ENCODE measurements at places on chromosomes 12 and 14.

GRCh38 chr12:46800160-46800559, 25.6 kb downstream of the SLC38A4 start:
- no peak for DNase-seq

DNA sequence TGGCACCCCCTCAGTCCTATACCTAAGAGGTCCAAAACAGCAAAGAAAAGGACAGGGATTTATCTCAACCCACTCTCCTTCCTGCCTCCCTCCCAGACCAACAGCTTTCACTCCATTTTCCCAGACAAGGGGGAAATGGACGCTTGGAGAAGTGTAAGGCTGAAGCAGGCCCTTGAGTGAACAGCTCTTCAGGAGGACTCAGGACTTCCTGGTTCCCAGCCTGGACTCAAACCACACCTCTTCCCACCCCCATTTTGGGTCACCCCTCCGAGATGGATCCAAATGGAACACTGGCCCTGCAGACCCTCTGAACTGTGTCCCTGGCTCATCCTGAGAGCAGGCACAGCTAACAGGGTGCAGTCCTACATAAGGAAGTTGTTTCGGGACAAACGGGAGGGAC, 2.7 kb downstream of the KMT2D start:
- no peak for DNase-seq

GRCh38 chr12:31629756-31630732, 29.4 kb upstream of the ETFBKMT start:
- DNase-seq: no peak

GRCh38 chr14:92914087-92914656, 8.8 kb upstream of the CHGA start:
- DNase-seq: peak; percentile 25

DNA sequence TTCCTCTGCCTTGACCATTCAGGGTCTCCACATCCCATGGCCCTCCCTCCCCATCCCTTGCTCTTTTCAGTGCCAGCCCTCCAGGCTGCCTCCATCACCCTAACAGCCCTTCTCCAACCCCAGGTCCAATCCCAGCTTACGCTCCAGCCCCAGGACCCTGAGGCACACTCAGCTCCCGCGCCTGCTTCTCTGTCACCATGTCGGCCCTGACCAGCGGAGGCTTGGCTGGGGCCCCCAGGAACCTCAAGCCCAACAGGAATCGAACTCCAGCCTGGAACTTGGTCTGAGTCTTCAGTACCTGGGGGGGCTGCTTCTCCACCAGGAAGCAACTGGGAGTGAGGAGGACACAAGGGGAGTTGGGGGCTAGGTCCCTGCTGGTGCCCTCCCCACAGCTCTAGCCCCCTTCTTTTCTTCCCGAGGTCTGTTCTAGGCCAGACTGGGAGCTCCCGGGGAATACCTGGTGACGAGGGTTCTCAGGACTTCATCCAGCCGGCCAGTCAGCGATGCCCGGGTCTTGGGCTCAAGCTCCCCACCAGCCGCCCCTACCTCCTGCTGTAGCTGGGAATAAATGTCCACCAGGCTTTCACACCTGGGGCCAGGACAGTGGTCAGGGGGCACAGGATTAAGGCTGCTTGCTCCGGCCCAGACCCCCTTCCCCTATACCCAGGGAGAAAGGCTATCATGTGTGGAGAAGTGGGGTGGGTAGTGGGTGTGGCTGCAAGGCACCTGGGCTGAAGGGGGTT, 6.0 kb downstream of the STAT6 start:
- DNase-seq: no peak

DNA sequence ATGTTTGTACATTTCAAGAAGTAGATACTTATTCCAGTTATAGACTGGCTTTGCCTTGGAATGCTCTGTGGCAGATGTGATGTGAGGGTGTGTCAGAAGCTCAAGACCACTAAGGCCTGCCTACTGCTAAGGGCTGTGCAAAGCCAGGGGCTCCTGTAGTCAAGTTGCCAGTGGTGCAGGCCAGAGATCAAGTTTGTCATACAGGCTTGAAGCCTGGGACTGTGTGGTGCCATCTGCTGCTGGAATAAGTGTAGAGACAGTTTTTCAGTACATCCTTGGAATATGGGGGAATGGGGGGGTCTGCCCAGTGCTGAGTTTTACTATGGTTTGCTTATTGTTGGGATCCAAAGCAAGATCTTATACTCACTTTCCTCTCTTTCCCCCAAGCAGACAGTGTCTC, 649.9 kb upstream of the FOXG1 start:
- no peak for DNase-seq

DNA sequence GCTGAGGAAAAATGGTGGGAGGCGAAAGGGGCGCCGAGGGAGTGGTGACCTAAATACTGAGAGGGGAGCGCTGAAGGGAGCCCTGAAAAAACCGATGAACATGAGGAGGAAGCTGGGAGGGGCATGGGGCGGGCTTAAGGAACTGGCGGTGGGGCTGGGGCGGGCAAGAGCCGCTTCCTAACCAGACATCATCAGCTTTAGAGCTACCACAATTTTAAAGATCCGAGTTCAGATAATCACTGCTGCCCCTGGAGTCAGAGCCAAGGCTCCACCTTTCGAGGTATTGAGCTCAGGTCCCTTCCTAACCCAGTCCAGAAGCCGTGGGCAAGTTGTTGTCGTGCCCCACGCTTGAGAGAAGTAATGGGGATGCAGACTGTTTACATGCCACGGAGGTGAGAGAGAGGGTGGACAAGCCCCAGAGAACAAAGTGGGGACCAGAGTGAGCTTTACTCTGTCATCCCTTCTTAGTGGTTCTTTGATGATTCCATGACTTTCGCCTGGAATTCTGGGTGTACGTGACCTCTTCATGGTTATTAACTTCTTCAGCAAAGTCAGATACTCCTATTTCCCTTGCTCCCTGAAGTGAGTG, 393 bp downstream of the ORMDL2 start:
- DNase-seq: no peak

DNA sequence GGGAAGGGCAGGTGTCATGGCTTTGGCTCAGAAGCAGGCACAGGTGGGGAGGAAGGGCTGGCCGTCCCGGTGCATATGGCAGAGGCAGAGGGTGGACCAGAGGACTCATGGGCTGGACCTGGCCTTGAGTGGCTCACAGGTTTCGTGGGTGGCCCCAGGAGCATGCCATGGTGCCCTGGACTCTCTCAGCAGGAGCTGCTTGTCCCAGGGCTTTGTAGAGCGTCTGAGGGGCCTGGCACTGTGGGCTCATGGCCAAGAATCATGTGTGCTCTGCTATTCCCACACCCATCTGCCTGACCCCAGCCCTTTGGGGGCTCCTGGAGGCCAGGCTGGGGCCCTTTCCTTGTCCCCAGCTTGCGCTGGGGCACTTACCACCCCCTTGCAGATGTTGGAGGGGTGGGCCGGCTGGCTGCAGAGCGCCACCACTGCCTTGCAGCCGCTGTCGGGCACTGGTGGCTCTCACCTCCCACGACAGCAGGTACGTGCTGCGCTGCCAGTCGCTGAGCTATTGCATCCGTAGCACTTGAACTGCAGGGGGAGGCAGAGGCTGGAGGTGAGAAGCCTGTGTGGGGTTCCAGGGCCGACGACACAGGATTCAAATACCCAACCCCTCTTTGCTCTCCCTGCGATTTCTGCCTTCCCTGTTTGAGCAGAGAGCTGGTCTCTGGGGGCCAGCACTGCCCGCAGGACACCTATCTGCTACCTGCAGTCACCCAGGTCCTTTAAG, 187.4 kb upstream of the PRMT8 start:
- DNase-seq: no peak

DNA sequence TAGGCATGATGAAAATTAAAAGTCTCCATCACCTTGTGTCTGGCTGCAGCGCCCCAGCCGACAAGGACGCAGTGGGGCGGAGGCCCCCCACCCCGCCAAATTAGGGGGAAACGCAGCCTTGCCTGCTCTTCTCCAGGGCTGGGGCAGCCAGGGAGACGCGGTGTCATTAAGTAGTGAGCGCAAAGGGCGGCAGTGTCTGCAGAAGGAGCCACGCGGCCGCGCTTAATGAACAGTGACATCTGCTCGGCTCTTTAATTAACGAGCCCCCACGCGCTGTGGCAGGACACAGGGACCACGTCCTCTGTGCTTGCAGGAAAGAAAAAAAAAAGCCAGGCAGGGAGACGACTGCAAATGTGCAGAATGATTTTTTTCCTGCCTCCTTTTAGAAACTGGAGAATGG, 93.4 kb upstream of the NCOR2 start:
- DNase-seq: no peak

- DNase-seq: no peak
Observed at GRCh38 chr12:86774841-86775388, 518.7 kb upstream of the MGAT4C start.

- DNase-seq: no peak
Observed at GRCh38 chr12:131202592-131203378, 249.1 kb downstream of the ADGRD1 start.

DNA sequence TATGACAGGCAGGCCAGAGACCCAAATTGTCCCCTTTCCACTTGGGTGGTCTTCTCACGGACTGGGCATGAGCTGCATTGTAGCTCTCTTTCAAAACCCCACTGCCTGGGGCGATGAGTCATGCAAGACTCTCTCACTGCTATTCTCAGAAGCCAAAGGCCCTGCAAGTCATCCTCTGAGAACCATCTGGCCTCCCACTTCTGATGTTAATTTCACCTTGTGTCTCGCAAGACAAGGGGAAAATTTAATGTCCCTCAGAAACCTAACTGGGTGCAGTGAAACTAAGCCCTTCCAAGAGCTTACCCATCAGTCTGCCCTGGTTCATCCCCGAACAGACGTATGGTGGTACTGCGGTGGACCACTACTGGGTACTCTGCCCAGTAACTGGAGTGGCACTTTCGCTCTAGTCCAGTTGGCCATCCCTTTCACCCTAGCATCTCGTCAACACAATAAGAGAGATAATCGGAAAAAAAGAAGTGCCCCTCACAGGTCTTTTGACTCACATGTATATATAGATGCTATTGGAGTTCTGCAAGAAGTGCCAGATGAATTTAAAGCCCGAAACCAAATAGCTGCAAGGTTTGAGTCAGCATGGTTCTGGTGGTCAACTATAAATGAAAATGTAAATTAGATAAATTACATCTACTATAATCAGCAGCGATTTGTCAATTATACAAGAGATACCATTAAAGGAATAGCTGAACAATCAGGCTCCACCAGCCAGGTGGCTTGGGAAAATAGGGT, 31.3 kb upstream of the LALBA start:
- DNase-seq: no peak

GRCh38 chr12:45353944-45354343, 138.0 kb downstream of the ANO6 start:
- no peak for DNase-seq

DNA sequence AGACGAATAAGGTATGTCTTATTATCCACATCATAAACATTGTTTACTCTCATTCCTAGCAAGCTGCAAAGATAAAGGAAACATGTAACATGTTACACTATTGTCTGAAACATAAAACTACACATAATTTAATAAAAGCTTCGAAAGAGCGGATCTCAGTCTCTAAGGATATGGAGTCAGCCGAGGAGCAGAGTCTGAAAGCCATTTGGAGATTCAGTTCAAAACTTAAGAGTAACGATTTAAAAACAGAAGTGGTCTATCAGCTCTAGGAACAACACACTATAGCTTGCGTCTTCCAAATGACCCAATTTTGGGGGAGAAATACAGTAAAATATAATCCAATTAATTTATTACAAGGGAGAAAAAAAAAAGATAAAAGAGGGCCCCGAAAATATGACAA, 775 bp downstream of the NEMF start:
- DNase-seq: no peak

- DNase-seq: no peak
Observed at GRCh38 chr12:102144221-102144620, 24.2 kb downstream of the PARPBP start.
